ENCODE measurements at places on chromosomes 1 and 21. TPM values are rescaled to one million over a fixed set of nuclear protein-coding genes. Genes with fewer than 3 reads are reported as not detected.

The SLFNL1 gene
- not detected for total RNA-seq

The CTSS gene
- total RNA-seq = 2.5 TPM

GRCh38 chr1:181101581-181102226 lies 13.2 kb downstream of the IER5 start:
- DNase-seq = peak; percentile 75
- H3K4me3 ChIP-seq = no peak overlapping the region
- no peaks in the 10 kb centered on the region for H3K36me3 ChIP-seq
- no peaks in the 10 kb centered on the region for H3K27me3 ChIP-seq

- peaks cover 12% of the 10 kb centered on the region for H3K4me1 ChIP-seq
- no peak overlapping the region for H3K4me3 ChIP-seq
- no peak for DNase-seq
Measured at GRCh38 chr1:230916587-230917283, 48.4 kb upstream of the C1orf198 start.

DNA sequence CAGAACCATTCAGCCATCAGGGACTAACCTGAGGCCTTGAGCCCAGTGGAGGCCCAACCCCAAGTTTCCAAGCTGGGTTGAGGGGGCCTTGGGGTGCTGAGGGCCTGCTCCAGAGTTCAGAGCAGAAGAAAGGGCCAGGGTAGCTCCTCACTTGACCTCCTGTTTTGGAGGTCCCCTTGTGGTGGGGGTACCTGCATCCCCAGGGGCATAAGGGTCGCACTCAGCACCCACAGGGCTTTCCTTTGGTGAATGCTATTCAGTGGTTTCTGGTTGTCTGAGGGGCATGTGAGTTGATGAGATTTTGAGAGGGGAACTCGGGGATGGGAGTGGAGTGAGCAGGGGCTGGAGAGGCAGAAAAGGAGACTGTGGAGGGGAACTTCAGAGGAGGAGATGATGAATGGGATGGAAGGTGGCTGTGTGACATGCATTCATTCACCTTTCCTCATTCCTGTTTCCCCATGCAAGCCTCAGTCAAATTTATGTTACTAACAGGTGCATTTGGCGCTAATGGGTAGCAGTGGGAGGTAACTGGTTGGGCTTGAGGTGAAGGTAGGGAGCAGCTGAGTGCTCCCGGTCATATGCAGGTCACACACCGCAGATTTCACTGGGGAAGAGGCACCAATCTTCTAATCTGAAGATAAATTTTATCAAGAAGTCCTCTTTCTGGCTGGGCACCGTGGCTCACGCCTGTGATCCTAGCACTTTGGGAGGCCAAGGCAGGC lies 50.4 kb downstream of the TEX35 start:
- DNase-seq = no peak
- H3K36me3 ChIP-seq = no peaks in the 10 kb centered on the region
- H3K4me1 ChIP-seq = no peaks in the 10 kb centered on the region
- H3K27me3 ChIP-seq = no peaks in the 10 kb centered on the region
- H3K4me3 ChIP-seq = no peak overlapping the region

DNA sequence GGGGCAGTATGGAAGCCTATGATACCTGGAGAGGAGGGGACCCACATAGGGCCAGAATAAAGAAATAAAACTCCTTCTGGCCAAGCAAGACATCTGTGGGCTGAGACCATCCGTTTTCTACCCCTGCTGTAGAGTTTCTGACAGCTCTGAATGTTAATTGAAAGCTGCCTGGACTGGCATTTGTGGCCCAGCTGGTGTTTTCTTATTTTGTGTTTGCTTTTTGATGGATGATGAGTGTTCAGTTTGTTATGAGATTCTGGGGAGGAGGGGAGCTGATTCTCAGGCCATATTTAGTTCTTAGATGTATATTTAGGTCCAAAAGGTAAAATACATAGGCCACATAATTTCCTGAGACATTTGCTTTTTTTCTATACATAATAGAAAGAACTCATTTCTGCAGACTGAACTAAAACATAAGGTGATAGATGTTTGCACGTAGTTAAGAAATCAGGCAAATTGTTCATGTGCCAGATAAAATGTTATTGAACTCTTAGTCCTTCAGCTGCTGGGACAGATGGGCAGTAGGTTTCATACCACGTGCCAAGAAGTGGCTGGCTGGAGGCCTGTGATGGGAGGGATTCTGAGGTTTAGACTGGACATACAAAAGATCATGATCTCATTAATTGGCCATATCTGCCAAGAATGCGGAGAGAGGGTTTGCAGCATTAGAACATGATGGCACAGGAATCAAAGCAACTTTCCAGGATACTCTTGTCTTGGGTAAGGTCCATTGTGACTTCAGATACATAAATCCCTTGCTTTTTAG lies 54.1 kb downstream of the DSCAM start:
- no peak for DNase-seq
- H3K4me3 ChIP-seq = no peak overlapping the region
- no peaks in the 10 kb centered on the region for H3K36me3 ChIP-seq
- no peak overlapping the region for H3K27ac ChIP-seq
